HCT116 (cell line): ENCODE measurements at places on chromosomes 13 and 19.

- DNase-seq: peak; percentile 77
- no peaks in the 10 kb centered on the region for H3K27me3 ChIP-seq
- H3K4me3 ChIP-seq: peak overlapping the region; percentile 94
- H3K36me3 ChIP-seq: peaks cover 5% of the 10 kb centered on the region; the same call in 1 of the 2 replicates
- 0 out of 2 replicates have a peak overlapping the region, but pooled peaks have one; percentile 57 for H3K27ac ChIP-seq
These were observed 1.5 kb upstream of the ELOF1 start for GRCh38 chr19:11560404-11561051.

GRCh38 chr13:90723381-90723780 is 624.1 kb upstream of the MIR17HG start:
- no peak overlapping the region for H3K27ac ChIP-seq
- no peak overlapping the region for H3K4me3 ChIP-seq
- no peak for DNase-seq
- no peaks in the 10 kb centered on the region for H3K36me3 ChIP-seq

GRCh38 chr19:45578861-45579260 is 5.7 kb downstream of the OPA3 start:
- H3K27me3 ChIP-seq: no peaks in the 10 kb centered on the region
- no peaks in the 10 kb centered on the region for H3K36me3 ChIP-seq
- H3K4me1 ChIP-seq: peaks cover 21% of the 10 kb centered on the region
- H3K4me3 ChIP-seq: no peak overlapping the region

- peak; percentile 59 for DNase-seq
- H3K4me3 ChIP-seq: peak overlapping the region; percentile 1; the same call in 1 of the 2 replicates
- H3K4me1 ChIP-seq: peaks cover 9% of the 10 kb centered on the region
- H3K27me3 ChIP-seq: no peaks in the 10 kb centered on the region
- no peaks in the 10 kb centered on the region for H3K36me3 ChIP-seq
These were observed 90.5 kb upstream of the ANKRD10 start for GRCh38 chr13:111005364-111005763.

DNA sequence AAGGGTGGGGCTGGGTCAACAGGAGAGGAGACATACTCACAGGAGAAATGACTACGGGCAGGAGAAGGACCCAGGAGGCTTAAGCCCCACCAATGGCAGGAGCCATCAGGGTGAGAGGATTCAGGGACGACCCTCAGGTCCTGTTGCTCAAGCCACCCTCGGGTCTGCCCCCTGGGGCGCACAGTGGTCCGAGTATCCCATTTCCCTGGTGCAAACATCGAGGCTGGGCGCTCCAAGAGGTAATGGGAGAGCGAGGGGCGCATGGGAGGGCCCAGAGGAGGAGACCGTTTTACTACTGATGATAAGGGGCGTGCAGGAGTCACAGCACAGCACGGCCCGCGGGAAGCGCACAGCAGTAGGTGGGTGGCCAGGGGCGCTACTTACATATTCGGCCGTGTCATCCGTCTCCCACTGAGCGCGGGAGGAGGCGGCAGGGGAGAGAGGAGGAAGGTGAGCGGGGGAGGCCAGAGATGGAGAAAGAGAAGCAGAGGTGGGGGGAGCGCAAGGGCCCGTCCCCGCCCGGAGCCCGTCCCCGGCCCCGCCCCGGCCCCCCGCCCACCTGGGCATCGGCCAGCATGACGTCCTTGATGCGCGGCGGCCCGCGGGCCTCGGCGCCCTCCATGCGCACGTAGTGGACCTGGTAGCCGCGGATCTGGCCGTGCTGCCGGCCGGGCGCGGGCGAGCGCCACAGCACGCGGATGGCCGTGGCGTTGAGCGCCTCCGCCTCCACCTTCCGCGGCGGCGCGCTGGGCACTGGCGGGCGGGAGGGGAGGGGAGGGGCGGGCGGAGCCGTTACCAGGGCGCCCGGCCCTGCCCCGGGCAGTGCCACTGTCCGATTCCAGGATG is 111.5 kb downstream of the PTPRS start:
- peak overlapping the region; percentile 51 for H3K4me3 ChIP-seq
- H3K4me1 ChIP-seq: no peaks in the 10 kb centered on the region
- no peak overlapping the region for H3K27ac ChIP-seq
- no peaks in the 10 kb centered on the region for H3K27me3 ChIP-seq
- no peaks in the 10 kb centered on the region for H3K36me3 ChIP-seq
- DNase-seq: no peak

GRCh38 chr13:98083507-98083906 is 59.4 kb upstream of the FARP1 start:
- DNase-seq: no peak
- H3K27ac ChIP-seq: no peak overlapping the region
- H3K4me1 ChIP-seq: no peaks in the 10 kb centered on the region
- no peak overlapping the region for H3K4me3 ChIP-seq
- H3K36me3 ChIP-seq: no peaks in the 10 kb centered on the region

GRCh38 chr13:113371061-113371460 is 7.1 kb upstream of the GRTP1 start:
- DNase-seq: no peak
- no peaks in the 10 kb centered on the region for H3K4me1 ChIP-seq
- H3K36me3 ChIP-seq: no peaks in the 10 kb centered on the region
- no peak overlapping the region for H3K4me3 ChIP-seq
- H3K27me3 ChIP-seq: no peaks in the 10 kb centered on the region

GRCh38 chr19:46678110-46678732 is 17.2 kb upstream of the DACT3 start:
- H3K36me3 ChIP-seq: peaks cover 20% of the 10 kb centered on the region
- no peaks in the 10 kb centered on the region for H3K27me3 ChIP-seq
- no peak overlapping the region for H3K27ac ChIP-seq
- no peaks in the 10 kb centered on the region for H3K4me1 ChIP-seq
- no peak overlapping the region for H3K4me3 ChIP-seq
- DNase-seq: peak; percentile 36

- no peaks in the 10 kb centered on the region for H3K4me1 ChIP-seq
- DNase-seq: no peak
- no peaks in the 10 kb centered on the region for H3K36me3 ChIP-seq
- H3K27ac ChIP-seq: no peak overlapping the region
- no peaks in the 10 kb centered on the region for H3K27me3 ChIP-seq
- H3K4me3 ChIP-seq: no peak overlapping the region
These were observed 95.5 kb upstream of the RNF113B start for GRCh38 chr13:98272549-98272948.

DNA sequence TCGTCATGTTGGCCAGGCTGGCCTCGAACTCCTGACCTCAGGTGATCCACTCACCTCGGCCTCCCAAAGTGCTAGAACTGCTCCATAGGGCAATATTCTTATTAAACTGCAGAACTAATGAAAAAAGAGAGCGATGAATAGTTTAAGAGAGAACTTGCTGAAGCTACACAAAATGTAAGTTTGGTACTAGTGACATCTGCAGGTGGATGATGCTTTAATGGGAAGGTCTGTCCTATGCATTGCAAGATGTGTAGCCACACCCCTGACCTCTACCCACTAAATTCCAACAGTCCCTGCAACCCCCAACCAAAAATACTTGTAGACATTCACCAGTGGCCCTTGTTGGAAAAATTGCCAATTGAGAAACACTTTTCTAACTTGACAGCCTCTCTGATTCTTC is 117.8 kb downstream of the NALCN start:
- H3K4me1 ChIP-seq: no peaks in the 10 kb centered on the region
- H3K27me3 ChIP-seq: no peaks in the 10 kb centered on the region
- H3K27ac ChIP-seq: no peak overlapping the region
- H3K36me3 ChIP-seq: no peaks in the 10 kb centered on the region

DNA sequence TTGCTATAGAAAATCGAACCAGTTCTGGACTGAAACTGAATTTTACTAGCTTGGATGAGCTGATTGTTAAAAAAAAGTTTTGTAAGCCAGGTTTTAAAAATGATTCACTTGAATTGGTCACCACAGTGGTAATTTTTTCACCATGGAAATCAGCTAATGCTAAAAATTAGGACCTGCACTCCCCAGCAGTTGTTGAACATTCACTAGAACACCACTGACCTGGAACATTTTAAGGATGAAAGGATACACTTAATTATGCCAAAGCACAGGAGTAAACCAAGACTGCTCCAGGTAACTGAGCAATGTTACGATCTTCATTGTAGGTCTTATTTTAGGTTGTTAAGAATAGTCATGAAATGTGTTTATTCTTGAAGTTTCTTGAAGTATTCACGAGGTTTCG is 1342.6 kb upstream of the SPRY2 start:
- H3K27me3 ChIP-seq: no peaks in the 10 kb centered on the region
- no peaks in the 10 kb centered on the region for H3K36me3 ChIP-seq
- H3K4me3 ChIP-seq: no peak overlapping the region
- no peaks in the 10 kb centered on the region for H3K4me1 ChIP-seq

DNA sequence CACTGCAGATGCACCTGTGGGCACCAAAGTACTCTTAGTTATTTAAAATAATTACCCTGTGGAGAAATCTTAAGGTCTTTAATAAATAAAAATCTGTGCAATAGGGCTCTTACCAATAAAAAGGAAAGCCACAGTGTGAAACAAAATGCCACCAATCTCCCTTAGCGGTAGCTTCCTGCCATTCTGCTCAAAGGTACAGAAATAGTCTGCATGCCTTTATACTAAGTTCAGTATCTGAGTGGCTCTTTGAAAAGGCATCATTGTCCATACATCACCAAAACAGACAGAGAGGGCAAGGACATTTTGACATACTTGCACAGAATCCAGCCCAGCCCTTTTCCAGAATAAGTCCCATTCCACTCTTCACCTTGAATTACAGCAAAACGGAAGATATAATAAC is 161.0 kb downstream of the KLF12 start:
- no peak for DNase-seq
- H3K4me1 ChIP-seq: no peaks in the 10 kb centered on the region
- H3K27ac ChIP-seq: no peak overlapping the region
- no peaks in the 10 kb centered on the region for H3K27me3 ChIP-seq
- H3K36me3 ChIP-seq: no peaks in the 10 kb centered on the region; the same call in 1 of the 2 replicates

DNA sequence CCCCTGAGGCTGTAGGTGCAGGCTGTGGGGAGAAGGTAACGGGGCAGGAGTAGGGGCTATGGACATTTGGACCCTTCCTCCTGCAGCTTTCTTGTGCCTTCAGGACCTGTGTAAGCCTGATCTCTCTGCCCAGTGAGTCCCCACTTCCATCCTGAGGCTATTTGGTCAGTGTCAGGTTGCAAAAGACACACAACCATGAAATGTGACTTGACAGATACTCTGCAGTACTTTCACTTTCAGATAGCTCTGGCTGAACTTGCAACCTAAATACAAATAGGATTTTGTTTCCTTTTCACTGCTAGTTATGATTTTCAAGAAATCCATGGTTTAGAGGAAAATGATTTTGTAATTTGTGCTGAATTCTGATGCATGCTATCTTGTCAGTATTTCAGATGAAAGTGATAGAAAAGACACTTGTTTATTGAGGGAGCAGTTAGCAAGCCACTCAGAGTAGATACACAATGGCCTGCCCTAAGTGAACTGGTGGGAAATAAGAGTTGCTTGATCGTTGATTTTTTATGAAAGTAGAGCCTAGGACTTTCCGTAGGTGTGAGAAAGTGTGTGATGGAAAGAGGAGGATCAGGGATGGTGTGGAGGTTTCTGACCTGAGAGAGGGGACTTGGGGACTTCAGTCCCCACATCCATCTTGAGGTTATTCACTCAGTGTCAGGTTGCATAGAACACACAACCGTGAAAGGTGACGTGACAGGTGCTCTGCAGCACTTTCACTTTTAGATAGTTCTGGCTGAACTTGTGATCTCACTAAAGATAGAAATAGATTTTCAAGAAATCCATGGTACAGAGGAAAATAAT is 18.1 kb upstream of the EID2 start:
- peaks cover 34% of the 10 kb centered on the region; the same call in 1 of the 2 replicates for H3K27me3 ChIP-seq
- H3K4me1 ChIP-seq: no peaks in the 10 kb centered on the region
- H3K36me3 ChIP-seq: no peaks in the 10 kb centered on the region
- H3K4me3 ChIP-seq: no peak overlapping the region

DNA sequence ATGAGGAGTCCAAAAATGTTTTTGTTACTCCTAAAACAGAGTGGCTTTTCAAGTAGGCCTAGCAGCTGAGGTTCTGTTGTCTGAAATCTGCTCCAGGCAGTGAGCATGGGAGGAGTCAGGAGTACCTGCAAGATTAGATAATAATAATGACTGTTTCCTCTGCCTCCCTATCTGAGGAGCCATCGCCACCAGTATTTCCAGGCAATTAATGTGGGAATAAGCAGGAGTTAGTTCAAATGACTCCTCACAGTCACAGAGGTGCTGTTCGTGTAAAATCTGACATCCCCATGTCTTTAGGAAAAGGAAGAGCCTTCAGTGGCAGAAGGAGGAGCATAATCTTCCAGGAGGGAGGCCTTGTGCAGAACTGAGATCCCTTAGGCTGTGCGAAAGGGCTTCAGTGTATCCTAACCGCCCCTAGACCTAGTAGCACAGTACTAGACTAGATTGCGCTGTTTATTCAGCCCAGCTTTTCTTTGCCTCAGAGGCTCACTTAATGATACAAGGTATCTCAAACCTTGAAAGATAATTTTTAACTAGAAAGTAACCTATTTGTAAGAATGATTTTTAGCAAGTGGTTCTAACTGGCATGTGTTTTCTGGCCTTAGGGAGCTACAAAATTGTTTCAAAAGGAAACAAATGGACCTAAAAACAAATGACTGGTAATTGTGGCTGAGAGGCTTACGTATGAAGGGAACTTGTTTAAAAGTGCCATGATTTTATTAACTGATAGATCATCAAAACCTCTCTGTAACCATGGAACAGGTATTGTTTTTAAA is 49.0 kb downstream of the FREM2 start:
- no peak overlapping the region for H3K4me3 ChIP-seq
- no peak overlapping the region for H3K27ac ChIP-seq
- H3K27me3 ChIP-seq: no peaks in the 10 kb centered on the region
- H3K4me1 ChIP-seq: no peaks in the 10 kb centered on the region

DNA sequence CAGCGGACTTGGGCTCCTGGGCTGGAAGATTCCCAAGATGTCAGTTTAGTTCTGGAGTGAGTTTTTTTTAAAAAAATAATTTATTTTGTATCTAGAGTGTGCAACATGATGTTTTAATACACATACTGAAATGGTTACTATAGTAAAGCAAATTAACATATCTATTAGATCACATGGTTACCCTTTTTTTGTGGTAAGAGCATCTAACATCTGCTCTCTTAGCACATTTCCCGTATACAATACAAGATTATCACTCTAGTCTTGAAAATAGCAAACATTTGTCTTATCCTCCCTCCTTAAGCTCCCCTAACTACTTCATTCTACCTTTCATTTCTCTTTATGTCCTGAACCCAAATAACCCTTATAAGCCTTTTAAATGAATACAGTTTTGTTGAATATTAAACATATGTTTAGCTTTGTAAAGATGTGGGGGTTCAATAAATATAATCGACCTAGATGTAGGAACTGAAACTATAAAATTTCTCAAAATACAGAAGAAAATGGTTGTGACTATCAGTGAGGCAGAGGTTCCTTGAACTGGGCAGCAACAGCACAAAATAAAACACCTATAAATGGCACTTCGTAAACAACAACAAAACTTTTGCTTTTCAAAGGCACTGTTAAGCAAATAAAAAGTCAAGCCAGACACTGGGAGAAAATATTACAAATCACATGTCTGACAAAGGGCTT is 466.6 kb downstream of the FGF9 start:
- H3K27ac ChIP-seq: no peak overlapping the region
- no peak overlapping the region for H3K4me3 ChIP-seq
- no peaks in the 10 kb centered on the region for H3K4me1 ChIP-seq

DNA sequence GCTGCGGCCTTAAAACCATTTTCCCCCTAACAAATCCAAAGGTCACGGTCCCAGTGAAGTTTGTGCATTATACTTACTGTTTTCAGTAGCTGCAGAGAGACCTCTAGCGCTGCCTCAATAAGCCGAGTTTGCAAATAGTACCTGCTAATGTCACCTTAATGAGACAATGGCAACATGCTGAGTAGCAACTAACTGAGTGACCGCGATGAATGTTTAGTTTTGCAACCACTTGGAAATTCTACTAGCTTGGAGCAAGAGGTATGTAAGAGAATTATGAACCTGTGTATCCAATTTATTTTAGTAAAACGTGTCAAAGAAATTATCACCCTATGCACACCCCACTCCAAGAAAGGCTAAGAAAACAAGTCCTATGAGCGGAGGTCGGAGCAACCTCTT is 1.2 kb downstream of the KPNA3 start:
- no peaks in the 10 kb centered on the region for H3K27me3 ChIP-seq
- peak overlapping the region; percentile 55 for H3K4me3 ChIP-seq
- H3K36me3 ChIP-seq: no peaks in the 10 kb centered on the region
- DNase-seq: no peak
